ENCODE measurements at places on chromosomes 2 and 18.

- DNase-seq = no peak
Measured at GRCh38 chr2:215107216-215108056, 31.0 kb downstream of the ABCA12 start.

DNA sequence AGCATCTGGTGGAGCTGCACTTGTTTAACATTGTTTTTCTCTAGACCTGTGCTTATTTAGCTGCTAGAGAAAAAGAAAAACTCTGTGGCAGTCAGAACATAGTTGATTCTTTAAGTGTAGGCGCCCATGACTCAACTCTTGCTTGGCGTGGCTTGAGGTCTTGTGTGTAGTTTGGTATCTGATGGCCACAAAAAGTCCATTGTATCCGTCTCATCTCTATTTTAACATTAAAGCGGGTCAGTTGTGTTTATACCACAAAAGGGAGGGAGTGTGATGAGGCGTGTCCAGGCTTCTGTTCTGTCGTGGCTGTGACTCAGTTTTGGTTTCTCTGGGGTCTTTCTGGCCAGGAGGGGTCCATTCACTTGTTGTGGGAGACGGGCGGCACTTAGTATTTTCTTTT lies 24.2 kb upstream of the UGT1A8 start:
- DNase-seq = no peak

- DNase-seq = no peak
Measured at GRCh38 chr2:39723946-39724827, 54.9 kb downstream of the THUMPD2 start.

GRCh38 chr2:203579730-203580129 lies 44.6 kb upstream of the RAPH1 start:
- no peak for DNase-seq

GRCh38 chr2:227132986-227133385 lies 31.0 kb downstream of the COL4A4 start:
- DNase-seq = no peak

- no peak for DNase-seq
Measured at GRCh38 chr2:234880551-234881211, 71.1 kb upstream of the SH3BP4 start.

GRCh38 chr2:85235281-85235680 lies 92.5 kb downstream of the TGOLN2 start:
- no peak for DNase-seq

DNA sequence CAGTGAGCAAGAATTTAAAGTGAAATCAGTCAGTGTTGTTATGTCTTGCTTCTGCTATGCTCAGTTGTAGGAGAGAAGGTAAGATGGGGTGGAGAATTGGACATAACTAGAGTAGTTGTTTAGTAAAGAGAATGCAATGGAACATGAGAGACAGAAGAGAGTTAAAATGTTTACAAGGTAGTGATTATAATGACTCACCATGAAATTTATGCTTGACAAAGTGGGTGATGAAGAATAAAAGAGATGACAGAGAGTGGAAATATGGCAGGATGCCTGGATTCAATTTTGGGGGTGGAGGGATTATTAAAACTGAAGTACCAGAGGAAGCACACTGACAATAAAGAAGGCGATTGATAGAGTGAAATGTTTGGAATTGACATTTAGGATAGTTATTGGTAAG lies 10.6 kb downstream of the SCG2 start:
- no peak for DNase-seq

DNA sequence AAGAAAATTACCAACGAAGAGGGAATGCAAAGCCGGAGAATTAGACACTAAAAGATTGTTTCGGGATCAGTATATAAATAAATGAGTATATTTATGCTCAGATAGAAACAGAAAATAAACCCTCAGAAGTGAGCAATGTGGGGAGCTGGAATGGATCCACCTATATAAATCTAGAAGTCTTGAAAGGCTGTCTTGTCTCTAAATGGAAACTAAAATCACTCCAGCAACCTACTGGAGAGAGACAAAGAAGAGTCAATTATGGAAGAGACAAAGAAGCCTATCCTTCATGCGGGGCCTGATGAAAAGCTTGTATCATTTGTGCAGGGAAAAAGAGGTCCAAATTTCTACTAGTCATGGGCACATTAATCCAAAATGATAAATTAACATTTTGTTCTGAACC lies 158.1 kb downstream of the DNAH7 start:
- no peak for DNase-seq

GRCh38 chr18:8140841-8141501 lies 468.3 kb upstream of the RAB12 start:
- DNase-seq = no peak

DNA sequence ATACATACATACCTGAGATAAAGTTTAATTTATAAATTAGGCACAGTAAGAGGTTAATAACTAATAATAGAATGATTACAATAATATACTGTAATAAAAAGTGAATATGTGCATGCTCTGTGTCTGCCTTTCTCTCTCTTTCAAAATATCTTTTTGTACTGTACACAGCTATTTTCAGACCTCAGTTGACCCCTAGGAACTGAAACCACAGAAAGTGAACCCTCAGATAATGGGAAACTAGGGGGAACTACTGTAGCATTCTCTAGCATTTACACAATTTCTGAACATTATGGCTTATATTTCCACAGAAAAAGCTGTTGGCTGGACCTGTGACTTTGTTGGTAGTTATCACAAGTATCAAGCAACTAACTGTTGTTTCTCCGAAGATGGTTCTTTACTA lies 25.9 kb downstream of the WDR75 start:
- DNase-seq = no peak

- DNase-seq = no peak
Measured at GRCh38 chr2:126981476-126981875, 82.8 kb downstream of the TEX51 start.

DNA sequence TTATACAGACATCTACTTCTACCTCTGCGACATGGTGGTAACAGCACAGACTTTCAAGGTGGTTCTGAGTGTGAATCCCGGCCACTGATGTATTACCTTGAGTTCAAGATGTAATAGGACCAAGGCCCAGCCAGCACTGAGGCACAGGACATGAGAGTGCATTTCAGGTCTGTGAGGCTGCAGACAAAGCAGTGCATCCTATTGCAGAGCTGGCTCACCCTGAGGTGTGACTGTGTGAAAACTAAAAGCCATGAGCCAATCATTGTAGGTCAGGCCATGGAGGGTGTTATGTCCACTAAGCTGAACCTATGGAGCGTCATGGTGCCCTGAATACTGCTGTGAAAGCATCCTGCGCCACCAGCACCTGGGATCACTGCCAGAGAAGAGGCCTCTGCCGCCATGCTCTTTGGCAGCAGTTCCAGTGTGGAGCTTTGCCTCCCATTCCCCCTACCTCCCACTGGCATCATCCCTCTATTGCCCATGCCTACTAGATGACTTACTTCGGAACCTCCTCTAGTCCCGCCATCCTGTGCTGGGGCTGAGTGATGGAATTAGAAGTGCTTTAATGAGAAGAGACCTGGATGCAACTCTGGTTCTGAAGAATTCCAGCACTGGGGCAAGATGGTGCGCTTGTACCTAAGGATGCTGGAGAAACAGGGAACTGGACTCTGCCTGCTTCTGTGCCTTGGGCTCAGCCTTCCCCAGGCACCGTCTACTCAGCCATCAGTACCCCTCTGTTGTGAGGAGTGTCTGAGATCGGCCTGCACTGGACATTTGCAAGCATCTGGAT lies 112.0 kb upstream of the RMDN2 start:
- no peak for DNase-seq

GRCh38 chr2:234874347-234875046 lies 77.3 kb upstream of the SH3BP4 start:
- no peak for DNase-seq

DNA sequence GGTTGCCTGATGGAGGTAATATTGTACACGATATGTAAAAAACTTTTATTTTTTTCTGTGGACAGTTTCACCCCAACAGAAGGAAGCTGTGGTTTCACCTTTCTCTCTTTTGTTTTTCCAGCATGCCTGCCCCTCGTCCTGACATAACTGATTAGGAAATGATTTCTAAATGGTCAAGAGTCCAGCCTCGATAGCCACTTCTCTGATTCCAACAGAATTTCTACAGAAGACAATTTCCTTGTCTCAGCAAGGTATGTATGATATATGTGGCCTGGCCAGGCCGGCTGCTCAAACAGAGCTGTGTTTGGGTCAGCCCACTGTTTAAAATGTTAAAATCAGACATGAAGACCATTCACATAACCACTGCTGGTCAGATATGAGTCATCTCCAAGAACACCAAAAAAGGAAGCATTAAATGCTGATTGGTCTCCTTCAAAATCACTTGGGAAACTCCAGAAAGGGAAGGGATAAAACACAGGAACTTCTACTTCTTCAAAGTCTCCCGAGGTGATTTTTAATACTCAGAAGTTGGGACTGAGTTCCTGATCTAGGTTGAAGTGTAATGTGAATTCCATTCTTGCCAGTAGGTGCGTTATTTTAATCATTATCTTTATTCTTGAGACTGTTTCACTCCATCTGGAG lies 22.3 kb downstream of the ATP8B1 start:
- DNase-seq = no peak

GRCh38 chr2:147760984-147761383 lies 83.8 kb upstream of the ACVR2A start:
- DNase-seq = no peak

DNA sequence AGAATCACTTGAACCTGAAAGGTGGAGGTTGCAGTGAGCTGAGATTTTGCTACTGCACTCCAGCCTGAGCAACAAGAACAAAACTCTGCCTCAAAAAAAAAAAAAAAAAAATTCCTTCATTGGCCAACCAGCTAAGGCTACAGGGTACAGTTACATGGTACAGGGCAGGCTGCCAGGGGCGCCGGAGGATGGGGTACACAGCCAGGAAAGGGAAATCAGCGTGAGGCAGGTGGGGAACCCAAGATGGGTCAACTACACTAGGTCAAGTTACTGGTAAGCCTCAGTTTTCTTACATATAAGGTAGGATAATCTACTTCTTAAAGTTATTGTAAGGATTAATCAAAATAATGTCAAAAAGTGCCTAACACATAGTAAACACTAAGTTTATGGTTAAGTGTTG lies 142.6 kb upstream of the MSH6 start:
- DNase-seq = no peak

- no peak for DNase-seq
Measured at GRCh38 chr18:29060349-29060748, 883.4 kb upstream of the CDH2 start.

DNA sequence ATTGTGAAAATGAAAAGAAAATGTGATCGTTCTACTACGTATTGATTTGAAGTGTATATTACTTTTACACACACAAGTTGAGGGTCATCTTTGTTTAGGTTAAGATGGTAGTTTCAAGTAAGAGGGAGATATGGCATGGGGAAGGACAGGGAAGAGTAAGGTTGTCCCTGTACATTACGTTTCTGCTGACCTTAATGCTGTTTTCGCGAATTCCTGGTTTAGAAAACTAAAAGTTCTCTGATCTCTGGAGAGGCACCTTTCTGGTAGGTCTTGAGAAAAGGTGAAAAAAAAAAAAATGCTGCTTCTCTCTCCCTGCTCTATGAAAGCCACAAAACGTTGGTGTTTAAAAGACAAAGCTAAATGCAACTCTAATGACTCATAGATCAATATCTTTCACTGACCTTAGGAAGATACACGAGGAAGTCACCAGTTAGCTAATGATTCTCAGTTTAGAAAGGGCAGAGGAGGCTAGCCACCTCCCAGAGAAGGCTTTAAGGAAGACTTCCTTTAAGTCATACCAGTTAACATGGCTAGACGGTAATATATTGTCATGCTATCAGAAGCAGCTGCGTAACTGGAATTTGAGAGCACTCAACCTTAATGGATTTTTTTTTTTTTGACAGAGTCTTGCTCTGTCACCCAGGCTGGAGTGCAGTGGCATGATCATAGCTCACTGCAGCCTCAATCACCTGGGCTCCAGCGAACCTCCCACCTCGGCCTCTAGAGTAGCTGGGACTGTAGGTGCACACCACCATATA lies 13.2 kb downstream of the TXNDC2 start:
- DNase-seq = no peak

All from hematopoietic multipotent progenitor cell treated with erythropoietin and hydrocortisone succinate and interleukin-3 and kit ligand, for 17 days (in vitro differentiated cells).